ENCODE measurements at places on chromosomes 1 and 21.

GRCh38 chr1:7229696-7230631 is 444.7 kb downstream of the CAMTA1 start:
- DNase-seq = peak; percentile 59

- no peak for DNase-seq
These were observed 48.7 kb downstream of the IRF2BP2 start for GRCh38 chr1:234561319-234561718.

DNA sequence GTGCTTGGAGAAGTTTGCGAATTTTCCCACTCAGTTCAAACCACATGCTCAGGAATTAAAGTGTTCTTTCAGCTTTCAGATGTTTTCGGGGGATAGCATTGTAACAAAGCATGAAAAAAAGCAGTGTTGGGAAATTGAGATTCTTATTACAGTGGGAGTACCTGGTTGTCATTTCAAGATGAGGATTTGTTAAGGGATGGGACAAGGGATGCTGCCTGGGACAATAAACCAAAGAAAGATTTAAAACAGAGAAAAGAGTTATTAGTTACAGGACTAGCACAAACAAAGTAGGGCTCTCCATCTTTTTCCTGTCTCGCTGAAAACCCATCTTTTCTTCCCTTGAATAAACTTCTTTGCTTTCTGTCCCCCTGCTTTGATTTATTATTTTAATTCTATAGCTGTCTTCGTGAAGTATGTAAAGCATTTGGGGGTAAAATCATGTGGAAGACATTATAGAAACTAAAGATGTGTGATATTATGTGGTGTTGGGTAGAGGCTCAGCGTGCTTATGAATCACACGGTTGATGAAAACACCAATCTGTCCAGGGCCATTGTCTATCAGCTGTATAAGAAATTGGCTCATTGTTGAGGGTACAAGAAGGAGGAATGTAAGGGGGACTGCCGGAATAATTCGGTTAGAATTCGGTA is 277.6 kb downstream of the KIF26B start:
- DNase-seq = no peak

GRCh38 chr21:42406201-42406621 is 2.5 kb downstream of the UBASH3A start:
- DNase-seq = no peak

DNA sequence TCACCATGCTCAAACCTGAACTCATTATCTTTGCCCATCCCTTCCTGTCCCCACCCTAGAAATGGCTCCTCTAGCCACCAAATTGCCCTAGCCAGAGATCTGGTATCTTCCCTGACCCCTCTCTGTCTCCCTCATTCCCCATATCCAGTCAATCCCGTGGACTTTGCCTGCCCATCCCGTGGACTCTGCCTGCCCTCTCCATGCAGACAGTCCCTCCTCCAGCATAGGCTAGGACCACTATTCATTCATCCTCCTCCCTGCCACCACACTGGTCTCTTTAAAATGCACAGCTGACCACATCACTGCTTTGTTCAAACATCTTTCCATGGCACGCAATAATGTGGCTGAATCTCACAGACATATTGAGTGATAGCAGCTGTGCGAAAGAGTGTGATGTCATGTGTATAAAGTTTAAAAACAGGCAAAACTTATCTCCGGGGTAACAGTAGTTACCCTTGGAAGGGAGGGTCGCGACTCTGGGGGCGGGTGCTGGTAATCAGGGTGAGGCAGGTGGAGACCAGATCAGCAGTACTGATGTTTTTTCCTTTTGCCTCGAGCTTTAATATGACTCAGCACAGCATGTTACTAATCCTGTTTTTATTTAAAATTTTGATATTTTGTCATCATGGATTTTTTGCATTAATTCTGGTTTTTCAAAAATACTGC is 4.8 kb upstream of the SLC2A1 start:
- DNase-seq = peak; percentile 87

GRCh38 chr1:201448990-201449389 is 20.0 kb downstream of the PHLDA3 start:
- DNase-seq = no peak

- no peak for DNase-seq
These were observed 76.6 kb downstream of the NTPCR start for GRCh38 chr1:233027046-233027445.

DNA sequence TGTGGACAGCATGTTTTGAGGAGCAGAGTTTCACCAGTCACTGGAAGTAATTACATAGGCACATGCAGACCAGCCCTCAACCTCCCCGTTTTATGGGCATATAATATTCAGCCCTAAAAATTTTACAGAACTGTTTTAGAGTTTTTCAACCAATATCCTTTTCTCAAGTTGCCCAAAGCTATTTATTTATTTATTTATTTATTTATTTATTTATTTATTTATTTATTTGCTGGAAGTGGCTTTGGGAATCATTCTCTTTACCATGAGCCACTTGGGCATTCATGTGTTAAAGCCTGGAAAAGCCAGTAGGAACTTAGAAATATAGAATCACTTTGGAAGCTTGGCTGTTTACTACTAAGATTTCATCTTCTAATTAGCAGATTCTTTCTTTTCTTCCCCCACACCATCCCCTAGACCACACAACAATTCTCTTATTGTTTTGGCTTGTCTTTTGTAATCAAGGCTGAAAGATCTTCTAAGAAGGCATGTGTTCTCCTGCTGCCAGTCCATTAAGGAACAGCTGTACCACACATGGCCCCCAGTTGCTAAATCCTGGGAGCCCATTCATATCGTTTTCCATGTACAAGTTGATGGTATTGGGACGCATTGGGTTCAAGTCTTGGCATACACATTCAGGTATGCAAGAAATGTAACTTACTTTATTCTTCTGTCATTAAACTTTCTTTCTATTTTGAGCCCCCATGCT is 220.0 kb downstream of the PAPPA2 start:
- no peak for DNase-seq

GRCh38 chr1:57232500-57232899 is 191.4 kb downstream of the DAB1 start:
- DNase-seq = no peak

DNA sequence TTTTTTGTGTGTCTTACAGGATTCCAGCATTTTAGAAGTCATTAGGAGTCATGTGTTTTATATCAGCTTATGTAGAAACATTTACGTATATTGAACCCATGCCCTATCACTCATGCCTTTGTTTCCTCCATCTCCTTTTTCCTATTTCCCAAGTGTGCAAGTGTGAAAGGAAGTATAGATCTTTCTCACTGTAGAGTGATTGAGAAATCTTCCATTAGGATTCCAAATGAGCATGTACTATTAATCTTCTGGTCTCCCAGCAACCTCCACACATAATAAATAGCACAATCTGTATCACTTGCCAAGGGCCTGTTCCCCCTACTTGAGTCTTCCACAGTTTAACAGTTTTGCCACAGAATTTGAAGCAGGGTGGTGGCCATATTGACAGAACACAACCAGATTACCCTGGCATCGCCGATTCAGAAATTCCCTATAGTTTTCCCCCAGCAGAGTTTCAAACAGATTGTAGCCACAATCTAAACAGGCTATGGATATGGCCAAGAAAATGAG is 1052.8 kb downstream of the TTLL7 start:
- DNase-seq = no peak

DNA sequence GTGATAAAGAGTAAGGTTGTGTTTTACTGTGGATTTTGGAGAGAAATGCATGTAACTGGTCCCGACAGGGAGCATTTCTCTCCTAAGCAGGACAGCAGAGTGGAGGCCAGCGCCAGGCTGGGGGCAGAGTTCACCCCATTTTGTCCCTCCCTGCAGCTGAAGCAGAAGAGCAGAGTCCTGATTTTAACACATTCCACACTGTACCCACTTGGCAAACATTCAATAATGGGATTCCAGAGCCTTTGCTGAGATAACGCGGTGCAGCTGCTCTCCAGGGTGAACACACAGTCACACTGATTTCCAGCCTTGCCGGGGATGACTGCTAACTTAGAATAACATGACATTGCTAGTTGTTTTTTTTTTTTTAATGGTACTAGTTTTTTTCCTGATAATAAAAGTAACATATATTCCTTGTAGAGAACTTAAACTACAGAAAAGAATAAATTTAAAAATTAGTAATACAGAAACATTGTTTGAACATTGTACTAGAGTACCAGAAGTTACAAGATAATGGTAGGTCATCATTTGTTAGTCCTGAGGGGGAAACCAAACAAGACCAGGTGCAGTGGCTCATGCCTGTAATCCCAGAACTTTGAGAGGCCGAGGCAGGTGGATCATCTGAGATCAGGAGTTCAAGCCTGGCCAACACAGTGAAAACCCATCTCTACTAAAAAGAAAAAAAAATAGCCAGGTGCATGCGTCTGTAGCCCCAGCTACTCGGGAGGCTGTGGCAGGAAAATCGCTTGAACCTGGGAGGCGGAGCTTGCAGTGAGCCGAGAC is 77.2 kb downstream of the SCCPDH start:
- no peak for DNase-seq

DNA sequence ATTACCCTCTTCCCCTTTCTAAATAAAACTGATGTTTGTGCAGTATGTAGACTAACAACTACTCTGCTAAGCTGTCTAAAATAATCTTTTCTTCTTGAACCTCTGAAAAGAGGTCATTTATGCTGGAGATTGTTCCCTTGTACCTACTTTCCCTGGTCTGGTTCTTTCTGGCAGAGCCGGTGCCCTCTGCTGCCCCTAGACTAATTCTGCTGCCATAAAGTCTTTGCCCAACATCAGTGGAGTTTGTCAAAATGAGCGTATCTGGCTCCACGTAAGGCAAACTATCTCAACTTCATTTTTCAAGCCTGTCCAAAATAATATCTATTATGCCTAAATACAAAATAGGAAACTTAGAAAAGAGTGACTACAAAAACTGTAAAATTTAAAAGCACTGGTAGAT is 30.9 kb upstream of the ANGPTL7 start:
- no peak for DNase-seq

DNA sequence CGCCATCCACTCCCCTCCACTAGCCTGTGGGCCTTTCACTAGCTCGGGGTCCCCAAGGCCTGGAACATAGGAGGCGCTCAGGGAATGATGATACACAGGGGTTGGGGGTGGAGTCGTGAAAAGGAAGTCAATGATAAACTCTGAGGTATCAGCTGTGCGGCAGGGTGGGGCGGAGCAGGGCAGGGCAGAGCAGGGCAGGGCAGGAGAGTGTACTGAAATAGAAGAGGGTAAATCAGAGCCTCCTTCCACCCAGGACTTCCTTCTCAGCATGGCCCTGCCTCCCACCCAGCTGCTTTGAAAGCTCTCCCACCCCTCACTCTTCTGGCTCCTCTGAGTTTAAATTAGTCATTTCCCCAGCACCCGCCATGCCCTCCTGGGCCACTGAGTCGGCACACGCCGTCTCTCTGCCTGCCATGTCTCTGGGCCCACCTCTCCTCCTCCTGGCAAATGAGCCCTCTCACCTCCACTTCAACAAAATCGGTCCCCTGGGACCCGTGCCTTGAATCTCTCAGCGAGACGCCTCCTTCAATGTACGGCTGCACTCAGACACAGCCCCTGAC is 16.9 kb downstream of the CAPZB start:
- DNase-seq = no peak

DNA sequence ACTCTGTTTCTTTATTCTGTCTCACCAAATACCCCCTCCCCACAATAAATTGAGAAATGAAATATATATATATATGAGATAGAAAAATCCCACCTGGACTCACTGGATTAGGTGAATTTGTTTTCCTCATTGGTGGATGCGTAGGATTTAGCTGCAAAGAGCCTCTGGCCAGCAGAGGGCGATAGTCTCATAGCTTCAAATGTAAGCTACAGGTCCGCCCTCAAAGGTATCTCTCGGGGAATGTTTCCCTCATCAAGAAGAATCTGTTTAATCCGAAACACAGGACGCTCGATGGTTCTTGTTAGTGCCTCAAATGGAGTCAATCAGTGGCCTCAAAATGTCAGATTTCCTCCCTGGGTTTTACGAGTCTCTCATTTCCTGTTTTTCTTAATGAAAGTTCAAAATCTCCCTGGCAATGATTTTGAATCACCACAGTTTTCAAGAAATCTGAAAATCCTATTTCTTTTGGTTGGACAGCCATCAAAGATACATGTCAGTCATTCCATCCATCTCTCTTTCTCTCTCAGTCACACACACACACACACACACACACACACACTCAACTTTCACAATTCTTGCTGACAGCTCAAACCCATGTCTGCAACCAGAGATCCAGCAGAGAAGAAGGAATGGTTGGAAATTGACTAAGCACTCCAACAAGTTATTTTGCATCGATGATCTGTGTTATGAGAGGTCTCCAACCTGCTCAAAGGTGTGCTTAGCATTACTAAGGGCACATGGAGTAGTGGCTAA is 13.9 kb upstream of the CAMK1G start:
- peak; percentile 91 for DNase-seq

DNA sequence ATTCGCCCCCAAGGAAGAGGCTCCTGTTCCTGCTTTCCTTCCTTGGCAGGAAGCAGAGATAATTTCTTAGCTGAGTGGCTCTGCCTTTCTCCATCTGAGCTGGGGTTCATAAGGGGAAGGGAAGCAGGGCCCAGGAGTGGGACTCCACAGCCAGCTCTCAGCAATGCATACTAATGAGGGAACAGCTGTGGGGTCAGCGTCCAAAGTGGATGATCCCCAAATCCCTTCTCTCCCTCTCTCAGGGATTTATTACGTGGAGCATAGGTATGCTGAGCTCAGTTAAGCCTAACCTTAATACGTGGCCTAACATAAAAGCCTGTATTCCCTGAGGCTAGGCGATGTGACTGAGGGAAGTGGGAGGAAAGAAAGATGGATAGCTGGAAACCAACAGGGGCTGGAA is 87.3 kb upstream of the CTTNBP2NL start:
- DNase-seq = no peak

DNA sequence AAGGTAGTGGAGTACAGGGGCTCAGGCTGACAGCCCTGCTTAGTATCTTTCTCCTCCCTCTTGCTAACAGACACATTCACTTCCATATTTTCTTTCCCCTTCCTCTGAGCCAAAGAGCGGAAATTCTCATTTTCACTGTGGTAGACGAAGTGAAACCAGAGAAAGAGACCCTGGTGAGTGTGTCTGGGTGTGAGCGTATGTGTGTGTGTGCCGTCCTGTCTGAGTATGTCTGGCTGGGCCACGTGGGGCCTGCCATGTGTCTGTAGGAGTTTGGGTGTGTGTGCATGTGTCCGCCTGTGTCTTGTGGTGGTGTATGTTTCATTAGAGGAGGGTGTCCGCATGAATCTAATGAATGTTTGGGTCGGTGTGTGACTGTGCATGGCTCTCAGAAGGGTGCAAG is 1.7 kb downstream of the COL8A2 start:
- no peak for DNase-seq

GRCh38 chr1:216750031-216750627 is 26.9 kb upstream of the ESRRG start:
- DNase-seq = peak; percentile 79

- no peak for DNase-seq
These were observed 344.5 kb downstream of the LMX1A start for GRCh38 chr1:165011991-165012531.

GRCh38 chr1:197486946-197487345 is 218.9 kb downstream of the CRB1 start:
- no peak for DNase-seq

- no peak for DNase-seq
These were observed 583.5 kb upstream of the ZP4 start for GRCh38 chr1:238474263-238474662.

GRCh38 chr1:60861961-60862567 is 220.3 kb upstream of the NFIA start:
- DNase-seq = no peak

Data from adipocyte (in vitro differentiated cells).